ENCODE measurements at places on chromosomes 1 and 21.
A peak's percentile ranks its signal among the peaks of the same experiment; 100 is the strongest.

DNA sequence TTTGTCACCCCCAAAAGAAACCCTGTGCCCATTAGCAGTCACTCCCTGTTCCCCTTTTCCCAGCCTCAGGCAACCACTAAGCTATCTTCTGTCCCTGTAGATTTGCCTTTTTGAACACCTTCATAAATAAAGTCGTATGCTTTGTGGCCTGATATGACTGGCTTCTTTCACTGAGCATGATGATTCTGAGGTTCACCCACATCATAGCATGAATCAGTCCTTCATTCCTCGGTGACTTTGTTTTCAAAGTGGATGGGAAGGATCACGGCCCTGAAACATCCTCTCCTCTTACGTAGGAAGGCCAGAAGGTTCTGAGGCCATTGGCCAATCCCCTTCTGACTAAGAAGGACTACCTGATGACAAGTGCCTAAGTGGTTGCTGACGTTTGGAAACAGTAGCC lies 39.1 kb downstream of the NIPAL3 start:
- DNase-seq: no peak

GRCh38 chr1:55064071-55064581 lies 24.8 kb downstream of the PCSK9 start:
- no peak for DNase-seq

DNA sequence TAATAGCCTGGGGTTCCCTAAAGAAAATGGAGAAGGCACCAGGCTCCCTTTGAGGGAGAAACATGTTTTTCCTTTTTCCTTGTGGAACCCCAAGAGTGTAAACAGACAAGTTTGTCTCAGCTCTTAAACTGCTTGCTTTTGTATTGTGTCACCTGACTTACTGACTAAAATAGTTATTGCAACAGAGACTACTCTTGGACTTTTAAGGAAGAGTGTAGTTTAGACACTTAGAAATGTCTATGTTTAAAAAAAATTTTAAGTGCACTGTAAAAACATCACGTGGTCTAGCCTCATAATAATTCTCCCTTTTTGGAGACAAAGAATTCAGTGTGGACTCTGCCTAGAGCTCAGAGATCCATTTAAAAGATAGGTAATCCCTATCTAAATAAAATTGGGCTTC lies 141.1 kb downstream of the TRIM33 start:
- no peak for DNase-seq

GRCh38 chr1:224380003-224380402 lies 23.3 kb downstream of the CNIH4 start:
- DNase-seq: peak; percentile 70

DNA sequence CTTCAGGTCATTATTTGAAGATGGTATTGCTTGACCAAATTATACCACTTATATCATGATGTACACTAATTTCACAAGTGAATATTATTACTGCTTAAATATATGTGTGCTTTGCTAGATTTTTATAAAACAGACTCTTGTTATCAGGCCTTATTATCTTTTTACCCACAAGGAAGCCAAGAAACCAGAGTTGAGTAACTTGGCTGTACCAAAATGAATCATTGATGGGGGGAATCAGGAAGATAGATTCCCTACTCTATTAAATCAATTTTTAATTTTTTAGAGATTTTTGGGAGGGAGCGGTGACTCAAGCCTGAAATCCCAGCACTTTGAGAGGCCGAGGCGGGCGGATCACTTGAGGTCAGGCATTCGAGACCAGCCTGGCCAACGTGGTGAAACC lies 16.0 kb upstream of the SCCPDH start:
- no peak for DNase-seq

- no peak for DNase-seq
These were observed 8.3 kb downstream of the RASAL2 start for GRCh38 chr1:178102218-178102617.

DNA sequence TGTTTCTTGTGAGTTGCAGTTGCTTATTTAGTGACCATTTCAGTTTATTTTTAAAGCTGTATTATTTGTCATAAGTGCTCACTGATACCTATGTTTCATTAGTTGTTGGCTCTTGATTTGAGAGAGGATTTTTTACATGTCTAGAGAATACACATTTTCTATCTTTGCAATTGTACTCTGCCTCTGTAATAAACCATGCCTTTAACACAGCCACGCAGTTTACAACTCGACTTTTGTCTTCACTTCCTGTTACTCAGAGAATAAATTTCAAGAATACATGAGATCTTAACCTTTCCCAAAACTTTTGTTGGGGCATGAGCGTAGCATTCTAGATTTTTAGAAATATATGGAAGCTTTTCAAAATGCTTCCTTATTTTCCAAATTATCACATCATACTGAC lies 14.9 kb upstream of the ZNF678 start:
- DNase-seq: no peak

DNA sequence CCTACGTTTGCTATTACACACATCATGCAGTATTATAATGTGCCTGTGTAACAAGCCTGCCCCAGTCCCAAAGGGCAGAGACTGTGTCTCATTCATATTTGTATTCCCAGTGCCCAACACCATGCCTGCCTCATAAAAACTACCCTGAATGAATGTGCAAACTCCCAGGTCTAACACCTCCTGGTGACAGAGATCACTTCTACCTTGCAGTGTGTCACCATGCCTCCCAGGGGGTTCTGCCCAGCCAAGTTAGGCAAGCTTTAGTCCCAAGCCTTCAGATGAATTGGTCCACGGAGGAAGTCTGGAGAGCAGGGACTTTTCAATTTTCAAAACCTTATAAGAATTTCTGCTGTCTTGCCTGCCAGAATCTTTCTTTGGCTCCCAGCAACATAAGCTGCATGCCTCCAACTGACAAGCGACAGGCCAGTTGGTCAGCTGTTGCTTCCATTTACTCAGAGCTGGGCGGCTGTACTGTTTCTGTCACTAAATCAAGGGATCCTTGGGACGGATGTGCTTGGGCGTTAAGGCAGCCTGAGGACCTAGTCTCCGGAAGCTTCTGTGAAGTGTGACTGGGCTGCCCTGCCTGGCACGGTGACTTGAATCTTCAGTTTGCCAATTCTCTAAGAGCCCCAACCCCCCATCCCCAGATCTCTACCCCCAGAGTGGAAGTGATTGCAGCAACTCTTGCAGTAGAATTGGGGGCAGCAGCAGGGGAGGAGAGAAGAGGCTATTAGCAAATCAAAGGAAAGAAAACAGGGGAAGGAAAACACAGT lies 1.2 kb downstream of the RXRG start:
- DNase-seq: no peak

GRCh38 chr1:22709891-22710700 lies 543 bp upstream of the EPHB2 start:
- no peak for DNase-seq

DNA sequence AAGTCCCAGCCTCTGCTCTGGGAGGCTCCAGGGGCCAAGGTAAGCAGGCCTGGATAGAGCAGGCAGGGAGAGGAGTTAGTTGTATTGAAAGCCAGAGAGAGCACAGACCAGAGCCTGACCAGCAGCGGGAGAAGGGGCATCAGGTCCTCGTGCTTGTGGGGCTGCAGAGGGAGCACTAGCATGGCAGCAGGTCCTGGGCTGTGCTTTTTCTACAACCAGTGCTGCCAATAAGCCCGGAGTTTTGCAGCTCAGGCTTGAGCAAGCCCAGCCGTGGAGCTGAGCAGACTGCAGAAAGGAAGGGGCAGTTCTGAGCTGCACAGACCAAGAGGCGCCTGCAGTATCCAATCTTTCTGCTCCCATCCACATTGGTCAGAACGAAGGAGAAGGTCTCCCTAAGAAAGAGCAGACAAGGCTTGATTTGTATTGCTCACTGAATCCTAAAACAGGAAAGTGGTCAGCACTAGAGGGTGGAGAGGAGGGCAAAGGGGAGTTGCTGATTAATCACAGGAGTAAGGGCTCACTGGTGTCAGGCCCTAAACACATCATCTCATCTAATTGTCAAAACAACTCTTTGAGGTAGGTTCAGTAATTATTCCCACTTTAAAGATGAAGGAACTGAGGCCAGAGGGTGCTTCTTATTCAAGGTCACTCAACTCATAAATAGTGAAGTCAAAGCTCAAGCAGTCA lies 2.7 kb downstream of the DENND2D start:
- peak; percentile 71 for DNase-seq

GRCh38 chr1:211639475-211640300 lies 35.7 kb downstream of the NEK2 start:
- DNase-seq: no peak

DNA sequence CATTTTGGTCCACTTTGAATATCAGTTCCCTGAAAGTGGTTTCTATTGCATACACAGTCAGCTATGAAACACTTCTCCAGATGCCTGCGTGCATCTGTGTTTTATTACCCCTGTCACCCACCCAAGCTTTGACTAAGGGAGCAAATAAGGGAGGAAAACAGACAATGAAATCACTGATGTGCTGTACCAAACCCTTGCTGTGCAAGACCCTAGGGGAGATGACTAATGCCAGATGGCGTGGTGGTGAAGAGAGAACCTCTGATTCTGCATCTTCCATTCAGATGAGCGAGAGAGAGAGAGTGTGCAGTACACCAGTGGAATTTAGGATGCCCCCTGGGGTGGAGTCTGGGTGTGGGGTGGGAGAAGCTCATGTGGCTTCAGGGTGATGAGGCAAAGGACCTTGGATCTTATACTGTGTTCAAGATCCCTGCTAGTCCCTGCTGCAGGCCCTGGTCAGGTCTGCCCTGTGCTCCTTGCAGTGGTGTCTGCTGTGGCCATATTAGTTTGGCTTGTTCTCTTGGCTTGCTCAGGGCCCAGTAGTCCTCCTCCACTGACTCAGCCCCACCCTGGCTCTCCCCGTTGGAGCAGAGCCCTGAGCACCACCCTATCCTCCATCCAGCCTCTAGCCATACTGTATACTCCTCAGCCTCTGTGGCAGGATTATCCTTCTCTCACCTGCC lies 18.5 kb downstream of the CLCA1 start:
- no peak for DNase-seq

GRCh38 chr1:221926441-221926840 lies 184.6 kb upstream of the DUSP10 start:
- DNase-seq: no peak

DNA sequence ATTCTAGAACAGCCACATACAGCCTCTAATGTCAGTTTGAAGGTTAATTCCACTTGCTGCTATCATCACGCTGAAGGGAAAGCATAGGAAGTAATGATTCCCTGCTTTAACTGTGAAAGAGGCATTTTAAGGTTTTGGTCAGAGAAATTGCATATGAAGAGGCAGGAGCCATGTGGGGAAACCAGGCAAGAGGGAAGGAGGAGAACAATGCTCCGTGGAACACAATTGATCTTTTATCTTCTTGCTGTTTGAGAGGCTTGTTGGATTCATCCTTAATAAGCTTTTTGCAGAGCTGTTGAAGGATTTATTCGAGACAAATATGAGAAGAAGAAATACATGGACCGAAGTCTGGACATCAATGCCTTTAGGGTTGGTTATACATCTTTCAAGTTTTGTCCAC lies 35.9 kb downstream of the SMAP2 start:
- no peak for DNase-seq

GRCh38 chr1:20884513-20884912 lies 97.4 kb upstream of the HP1BP3 start:
- DNase-seq: no peak

- no peak for DNase-seq
These were observed 11.4 kb upstream of the PRELP start for GRCh38 chr1:203464226-203464625.

DNA sequence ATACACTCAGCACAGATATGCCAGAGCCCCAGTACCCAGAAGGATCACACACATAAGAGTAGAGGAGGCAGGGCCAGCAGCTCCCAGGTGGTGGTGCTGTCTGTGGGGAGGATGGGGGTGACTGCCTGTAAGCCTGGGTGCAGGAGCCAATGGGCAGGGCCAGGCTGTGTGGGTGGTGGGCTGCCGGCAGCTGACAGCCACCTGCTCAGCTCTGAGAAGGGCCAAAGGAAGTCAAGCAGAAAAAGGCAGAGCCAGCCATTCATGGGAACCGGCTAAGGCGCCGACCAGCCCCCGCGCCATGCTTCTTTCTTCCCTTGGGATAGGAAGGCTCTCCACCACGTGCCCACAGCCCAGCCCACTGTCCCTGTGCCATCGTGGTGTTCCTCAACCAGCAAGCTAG lies 14.1 kb downstream of the PIK3C2B start:
- no peak for DNase-seq

DNA sequence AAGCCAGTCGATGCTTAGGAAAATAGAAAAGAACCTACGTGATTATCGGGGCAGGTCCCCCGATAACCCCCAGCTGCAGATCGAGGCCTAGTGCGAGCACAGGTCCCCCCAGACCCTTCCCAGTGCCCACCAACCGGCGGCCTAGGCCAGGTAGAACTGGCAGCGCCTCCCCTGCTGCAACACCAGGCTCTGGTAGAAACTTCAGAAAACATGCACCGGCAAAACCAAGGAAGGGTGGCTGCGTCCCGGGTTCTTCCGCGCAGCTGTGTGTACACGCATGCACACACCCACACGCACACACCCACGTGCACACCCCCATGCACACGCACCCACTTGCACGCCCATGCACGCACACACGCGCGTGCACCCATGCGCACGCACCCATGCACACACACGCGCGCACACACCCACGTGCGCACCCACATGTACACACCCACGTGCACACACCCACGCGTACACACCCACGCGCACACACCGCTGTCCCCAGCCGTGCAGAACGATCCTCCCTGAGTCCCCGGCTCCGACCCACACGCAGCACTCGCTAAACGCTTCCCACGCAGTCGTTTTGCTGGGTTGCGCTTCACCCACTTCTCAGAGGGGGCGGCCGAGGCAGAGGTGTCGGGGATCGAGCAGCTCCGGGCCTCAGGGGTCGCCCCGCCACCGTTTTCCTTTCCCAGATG lies 5.2 kb downstream of the TSPEAR start:
- DNase-seq: no peak

Data from activated CD4-positive, alpha-beta memory T cell treated with anti-CD3 and anti-CD28 coated beads, Interleukin-2, amount 10 ng/mL, durations not matched to agents 7 days and 5 days (primary cell).